ENCODE measurements at places on chromosomes 3 and 15. TPM values are rescaled to one million over a fixed set of nuclear protein-coding genes. Genes with fewer than 3 reads are reported as not detected.

GRCh38 chr15:54298396-54298795, 320.2 kb downstream of the UNC13C start:
- no peaks in the 10 kb centered on the region for H3K36me3 ChIP-seq
- no peak overlapping the region for H3K27ac ChIP-seq
- H3K4me1 ChIP-seq = no peaks in the 10 kb centered on the region

DNA sequence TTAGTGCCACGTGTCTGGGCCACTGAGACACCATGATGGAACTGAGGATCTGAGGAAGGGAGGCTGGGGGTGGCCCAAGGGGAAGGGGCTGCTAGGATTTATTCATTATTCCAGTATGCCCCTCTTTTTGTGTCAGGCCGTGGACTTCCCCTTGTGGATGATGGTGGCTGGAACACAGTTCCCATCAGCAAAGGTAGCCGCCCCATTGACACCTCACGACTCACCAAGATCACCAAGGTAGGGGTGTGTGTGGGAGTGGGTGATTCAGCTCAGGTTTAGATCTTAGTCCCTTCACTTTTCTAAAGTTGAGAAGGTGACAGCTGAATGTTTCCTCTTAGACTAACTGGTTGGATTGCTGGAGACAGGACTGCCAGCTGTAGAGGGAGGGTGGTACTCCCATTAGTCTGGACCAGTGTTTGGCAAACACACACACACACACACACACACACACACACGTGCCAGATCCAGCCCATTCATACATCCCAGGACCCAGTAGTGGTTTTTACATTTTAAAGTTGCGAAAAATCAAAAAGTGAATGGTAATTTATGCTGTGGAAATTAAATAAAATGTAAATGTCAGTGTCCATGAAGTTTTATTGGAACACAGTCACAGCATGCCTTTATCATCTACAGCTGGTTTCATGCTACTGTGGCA, 11.4 kb downstream of the EIF4G1 start:
- no peak overlapping the region for H3K4me3 ChIP-seq
- no peaks in the 10 kb centered on the region for H3K4me1 ChIP-seq
- DNase-seq = no peak

GRCh38 chr3:161035711-161036110, 69.4 kb downstream of the B3GALNT1 start:
- H3K4me3 ChIP-seq = no peak overlapping the region
- no peaks in the 10 kb centered on the region for H3K27me3 ChIP-seq
- H3K36me3 ChIP-seq = no peaks in the 10 kb centered on the region
- H3K4me1 ChIP-seq = no peaks in the 10 kb centered on the region

GRCh38 chr15:70258369-70259027, 160.8 kb upstream of the TLE3 start:
- no peaks in the 10 kb centered on the region for H3K36me3 ChIP-seq
- DNase-seq = no peak
- H3K4me3 ChIP-seq = no peak overlapping the region
- no peak overlapping the region for H3K27ac ChIP-seq
- peaks cover 52% of the 10 kb centered on the region for H3K4me1 ChIP-seq

ENTPD3 gene
- total RNA-seq = not detected

POLQ gene
- total RNA-seq = 10.0 TPM

All from Karpas-422 (cell line).